Trophoblast cell (in vitro differentiated cells and primary cell): ENCODE measurements at places on chromosomes 1 and 21.

DNA sequence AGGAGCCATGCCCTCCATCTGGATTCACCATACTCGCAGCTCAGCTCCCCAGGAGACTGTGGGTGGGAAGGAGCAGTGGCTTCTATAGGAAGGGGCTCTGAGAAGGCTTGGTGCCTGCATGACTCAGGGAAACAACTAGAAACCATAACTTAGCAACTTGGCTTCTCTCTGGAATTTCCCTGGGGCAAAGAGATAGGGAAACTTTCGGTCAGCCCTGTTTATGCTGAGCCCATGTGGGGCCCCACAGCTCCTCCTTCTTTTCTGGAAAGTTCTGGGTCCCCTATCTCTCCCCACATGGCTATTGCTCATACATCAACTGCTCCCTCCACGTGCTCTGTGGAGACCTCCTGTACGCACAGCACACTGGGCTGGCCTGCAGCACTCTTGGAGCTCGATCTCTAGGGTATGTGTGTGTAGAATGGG, 39.3 kb downstream of the PLEKHA6 start:
- peaks cover 66% of the 10 kb centered on the region for H3K4me1 ChIP-seq
- DNase-seq: peak; percentile 88
- H3K36me3 ChIP-seq: no peaks in the 10 kb centered on the region
- H3K4me3 ChIP-seq: no peak overlapping the region

GRCh38 chr1:149967646-149968045, 31.0 kb upstream of the MTMR11 start:
- H3K27me3 ChIP-seq: no peaks in the 10 kb centered on the region
- peaks cover 27% of the 10 kb centered on the region for H3K36me3 ChIP-seq
- H3K4me1 ChIP-seq: peaks cover 2% of the 10 kb centered on the region
- no peak overlapping the region for H3K27ac ChIP-seq
- H3K4me3 ChIP-seq: no peak overlapping the region
- no peak for DNase-seq

DNA sequence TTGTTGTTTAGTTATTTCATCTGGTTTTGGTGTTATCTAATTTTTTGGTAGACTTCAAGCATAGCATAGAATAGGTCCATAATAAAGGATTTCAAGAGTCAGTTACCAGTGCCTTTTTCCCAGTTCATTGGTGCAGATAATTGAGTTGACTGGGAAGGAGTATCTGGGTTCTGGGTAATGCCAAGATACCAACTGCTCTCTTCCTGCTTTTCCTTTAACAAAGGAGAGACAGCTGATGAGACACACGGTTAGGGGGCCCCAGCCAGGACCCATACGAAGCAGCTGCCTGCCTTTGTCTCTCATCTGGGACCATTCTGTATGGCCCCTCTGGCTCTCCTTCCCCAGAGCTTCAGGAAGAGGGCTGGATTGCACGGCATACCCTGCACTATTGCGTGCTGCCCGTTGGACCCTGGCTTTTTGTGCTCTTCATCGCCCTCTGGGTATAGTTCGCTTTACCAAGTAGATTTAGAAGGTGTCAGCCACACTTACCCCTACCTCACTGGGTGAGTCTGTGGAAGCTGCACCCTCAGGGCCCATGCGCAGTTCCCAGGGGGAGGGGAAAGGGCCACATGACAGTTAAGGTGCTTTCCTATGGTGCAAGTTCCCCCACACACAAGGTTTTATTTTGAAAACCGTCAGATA, 7.0 kb downstream of the NAV1 start:
- H3K27ac ChIP-seq: no peak overlapping the region
- H3K27me3 ChIP-seq: no peaks in the 10 kb centered on the region
- H3K36me3 ChIP-seq: peaks cover 2% of the 10 kb centered on the region
- H3K4me3 ChIP-seq: no peak overlapping the region
- H3K4me1 ChIP-seq: peaks cover 17% of the 10 kb centered on the region

DNA sequence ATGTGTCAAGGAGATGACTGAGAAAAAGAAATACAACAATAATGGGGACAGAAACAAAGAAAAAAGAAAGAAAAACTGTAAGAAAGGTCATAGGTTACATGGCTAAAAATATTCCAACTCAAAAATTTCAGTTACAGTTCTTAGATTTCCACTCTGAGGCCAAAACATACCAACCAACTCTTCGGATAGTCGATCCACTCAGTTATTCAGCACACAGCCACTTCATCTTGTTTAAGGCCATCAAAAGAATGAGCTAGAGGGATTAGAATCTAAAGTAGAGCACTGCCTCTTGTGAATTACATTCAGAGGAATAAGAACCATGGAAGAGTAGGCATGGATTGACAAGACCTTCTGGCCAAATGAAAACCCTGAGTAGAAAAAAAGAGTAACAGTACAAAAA, 277.0 kb downstream of the MRPL39 start:
- H3K27ac ChIP-seq: no peak overlapping the region
- no peaks in the 10 kb centered on the region for H3K27me3 ChIP-seq
- no peak for DNase-seq
- H3K4me3 ChIP-seq: no peak overlapping the region
- no peaks in the 10 kb centered on the region for H3K36me3 ChIP-seq

GRCh38 chr1:226886122-226886901, 15.9 kb downstream of the PSEN2 start:
- no peak overlapping the region for H3K27ac ChIP-seq
- H3K4me3 ChIP-seq: no peak overlapping the region
- H3K4me1 ChIP-seq: peaks cover 9% of the 10 kb centered on the region
- DNase-seq: no peak
- H3K27me3 ChIP-seq: no peaks in the 10 kb centered on the region

DNA sequence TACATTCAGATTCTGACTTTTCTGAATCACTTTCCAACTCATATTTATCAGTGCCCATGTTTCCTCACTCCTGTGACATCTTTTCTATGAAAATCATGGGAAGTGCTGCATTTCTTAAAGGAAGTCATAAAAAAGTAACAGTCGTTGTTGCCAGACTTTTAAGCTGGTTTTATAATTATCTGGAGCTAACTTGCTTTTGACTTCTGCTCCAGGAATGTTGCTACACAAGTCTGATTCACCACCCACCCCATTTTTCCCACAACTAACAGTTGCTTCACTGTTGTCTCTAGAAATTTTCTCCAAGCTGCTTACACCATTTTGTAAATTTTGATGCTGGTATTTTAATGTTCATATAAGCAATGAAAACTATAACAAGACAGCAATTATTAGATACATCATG, 12.2 kb downstream of the FCRLB start:
- no peaks in the 10 kb centered on the region for H3K36me3 ChIP-seq
- H3K4me3 ChIP-seq: no peak overlapping the region
- no peak overlapping the region for H3K27ac ChIP-seq
- no peaks in the 10 kb centered on the region for H3K27me3 ChIP-seq
- H3K4me1 ChIP-seq: peaks cover 8% of the 10 kb centered on the region

GRCh38 chr1:100443811-100444571, 91.7 kb downstream of the CDC14A start:
- no peaks in the 10 kb centered on the region for H3K27me3 ChIP-seq
- peak; percentile 50 for DNase-seq
